EL (cell line): ENCODE measurements at places on chromosomes 2 and 18.

DNA sequence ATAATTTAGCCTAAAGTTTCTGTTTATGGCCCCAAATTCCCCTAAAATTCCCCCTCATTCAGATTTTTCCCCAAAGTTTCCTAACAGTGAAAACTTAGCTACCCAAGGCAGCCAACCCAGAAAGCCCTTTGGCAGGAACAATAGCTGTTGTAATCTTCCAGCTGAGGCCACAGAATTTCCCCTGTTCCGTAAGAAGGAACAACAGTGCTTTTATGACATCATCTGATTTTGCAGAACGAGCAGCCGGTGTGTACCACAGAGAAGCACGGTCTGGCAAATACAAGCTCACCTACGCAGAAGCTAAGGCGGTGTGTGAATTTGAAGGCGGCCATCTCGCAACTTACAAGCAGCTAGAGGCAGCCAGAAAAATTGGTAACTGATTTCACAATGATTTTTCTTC lies 6.3 kb downstream of the TNFAIP6 start:
- DNase-seq: no peak

DNA sequence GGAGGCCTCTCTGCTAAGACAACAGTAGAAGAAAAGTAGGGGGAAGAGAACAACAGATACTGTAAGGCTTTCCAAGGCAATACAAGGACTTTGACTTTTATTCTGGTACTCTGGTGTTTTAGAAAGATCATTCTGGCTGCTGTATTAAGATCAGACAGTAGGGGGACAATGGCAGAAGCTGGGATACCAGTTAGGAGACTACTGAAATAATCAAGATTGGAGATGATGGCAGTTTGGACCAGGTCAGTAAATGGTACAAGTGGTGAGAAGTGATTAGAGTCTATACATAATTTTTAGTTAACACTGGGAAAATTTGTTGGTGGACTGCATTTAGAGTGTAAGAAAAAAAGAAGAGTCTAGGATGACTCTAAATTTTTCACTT lies 139.7 kb downstream of the ROCK1 start:
- peak; percentile 48 for DNase-seq

DNA sequence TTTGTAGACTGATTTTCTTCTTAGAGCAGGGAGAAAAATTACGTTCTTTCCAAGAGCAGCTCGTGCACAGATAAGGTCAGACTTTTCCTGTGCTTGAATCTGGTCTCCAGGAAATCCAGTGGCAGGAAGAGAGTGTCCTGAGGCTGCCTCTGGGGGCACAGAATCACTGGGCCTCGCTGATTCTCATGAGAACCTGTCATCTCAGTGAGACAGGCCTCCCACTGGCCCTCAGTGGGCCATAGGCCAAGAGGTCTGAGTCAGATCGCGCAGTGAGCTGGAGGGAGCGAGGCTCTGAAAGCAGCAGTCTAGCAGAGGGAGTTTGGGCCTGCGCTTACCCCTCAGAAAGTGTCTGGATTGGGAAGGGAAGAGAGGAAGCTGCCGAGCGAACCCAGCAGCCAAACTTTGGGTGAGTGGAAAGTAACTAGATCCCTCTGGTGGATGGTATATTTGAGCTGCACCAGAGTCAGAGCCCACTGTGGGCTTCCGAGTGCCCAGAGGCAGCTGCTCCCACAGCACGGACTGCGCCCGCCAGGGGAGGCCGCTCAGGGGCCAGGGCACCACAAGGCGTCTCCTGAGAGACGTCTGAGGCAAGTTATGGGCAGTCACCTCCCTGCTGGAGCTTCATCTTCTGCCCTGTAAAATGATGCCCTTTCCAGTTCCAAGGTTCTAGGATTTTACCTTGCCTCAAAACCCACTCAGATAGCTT lies 8.2 kb downstream of the GDF7 start:
- peak; percentile 86 for DNase-seq

GRCh38 chr2:193542762-193543161 lies 1348.0 kb upstream of the TMEFF2 start:
- no peak for DNase-seq

DNA sequence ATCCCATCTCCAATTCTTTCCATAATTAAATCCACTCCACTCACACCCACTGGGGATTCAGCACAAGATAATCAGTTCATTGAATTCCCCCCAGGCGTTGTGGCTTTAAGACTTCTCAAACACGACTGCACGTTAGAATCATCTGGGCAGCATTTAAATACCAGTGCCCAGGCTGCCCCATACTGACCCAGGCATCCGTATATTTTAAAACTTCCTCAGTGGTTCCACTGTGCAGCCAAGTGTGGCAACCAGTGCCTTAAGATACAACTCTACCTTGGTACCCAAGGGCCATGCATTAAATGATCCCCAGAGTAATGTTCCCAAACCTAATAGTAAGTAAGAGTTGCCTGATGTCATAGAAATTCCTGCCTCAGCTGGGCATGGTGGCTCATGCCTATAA lies 54.3 kb upstream of the BZW1 start:
- DNase-seq: peak; percentile 11

- peak; percentile 81 for DNase-seq
Measured at GRCh38 chr2:85717308-85718008, 23.3 kb downstream of the GNLY start.

GRCh38 chr2:182404975-182405561 lies 21.8 kb downstream of the PDE1A start:
- peak; percentile 19 for DNase-seq
